ENCODE measurements at places on chromosomes 11 and 22. TPM values are rescaled to one million over a fixed set of nuclear protein-coding genes. Genes with fewer than 3 reads are reported as not detected.

- no peak overlapping the region for H3K4me3 ChIP-seq
- H3K27me3 ChIP-seq = no peaks in the 10 kb centered on the region
- H3K36me3 ChIP-seq = no peaks in the 10 kb centered on the region
- H3K27ac ChIP-seq = no peak overlapping the region
- no peaks in the 10 kb centered on the region for H3K4me1 ChIP-seq
- DNase-seq = peak; percentile 26
Observed at GRCh38 chr22:44403166-44403565, 90.4 kb upstream of the SHISAL1 start.

DNA sequence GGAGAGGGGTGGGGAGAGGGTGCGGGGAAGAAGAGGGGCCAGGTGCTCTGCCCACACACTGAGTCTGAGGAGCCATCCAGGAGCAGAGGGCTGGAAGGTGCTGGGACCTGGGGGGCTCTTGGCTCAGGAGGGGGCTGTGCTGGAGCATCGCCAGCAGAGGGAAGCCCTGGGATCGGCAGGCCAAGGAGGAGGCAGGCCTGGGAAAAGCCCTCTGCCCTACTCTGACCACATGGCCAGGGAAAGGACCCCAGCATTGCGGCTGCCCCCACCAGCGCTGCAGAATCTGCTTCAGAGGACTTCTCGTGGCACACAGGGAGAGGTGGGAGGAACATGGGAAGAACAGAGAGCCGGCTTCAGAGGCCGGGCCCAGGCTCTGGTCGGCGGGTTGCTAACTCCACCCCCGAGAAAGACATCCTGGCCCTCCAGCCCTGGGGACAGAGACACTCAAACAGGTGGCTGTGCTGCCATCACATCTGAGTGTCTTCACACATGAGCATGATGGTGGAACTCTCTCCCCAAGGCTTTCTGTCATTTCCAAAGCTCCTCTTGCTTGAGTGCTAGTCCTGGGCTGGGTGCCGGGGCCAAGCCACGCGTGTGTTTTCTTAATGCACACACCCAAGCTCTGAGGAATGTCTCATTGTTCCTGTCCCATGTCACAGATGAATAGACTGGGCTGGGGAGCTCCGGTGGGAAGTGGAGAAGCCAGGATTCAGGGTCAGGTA, 1378.0 kb downstream of the BRD1 start:
- no peaks in the 10 kb centered on the region for H3K4me1 ChIP-seq
- H3K27ac ChIP-seq = no peak overlapping the region
- H3K27me3 ChIP-seq = peaks cover 9% of the 10 kb centered on the region
- DNase-seq = no peak
- H3K4me3 ChIP-seq = no peak overlapping the region

Gene HBG1
- total RNA-seq = not detected

GRCh38 chr11:134582770-134583095, 170.7 kb upstream of the B3GAT1 start:
- DNase-seq = no peak
- H3K4me1 ChIP-seq = no peaks in the 10 kb centered on the region
- no peak overlapping the region for H3K4me3 ChIP-seq

- H3K36me3 ChIP-seq = no peaks in the 10 kb centered on the region
- no peak overlapping the region for H3K27ac ChIP-seq
- H3K4me3 ChIP-seq = no peak overlapping the region
- H3K27me3 ChIP-seq = no peaks in the 10 kb centered on the region
- H3K4me1 ChIP-seq = no peaks in the 10 kb centered on the region
Observed at GRCh38 chr11:86388198-86388597, 13.5 kb downstream of the CCDC81 start.

GRCh38 chr11:123203934-123204333, 8.9 kb upstream of the CLMP start:
- no peak overlapping the region for H3K4me3 ChIP-seq
- no peaks in the 10 kb centered on the region for H3K27me3 ChIP-seq
- H3K36me3 ChIP-seq = no peaks in the 10 kb centered on the region
- H3K27ac ChIP-seq = peak overlapping the region; percentile 61
- no peak for DNase-seq

Gene PACSIN2
- total RNA-seq = 51.7 TPM

- DNase-seq = no peak
- H3K27me3 ChIP-seq = no peaks in the 10 kb centered on the region
- H3K4me1 ChIP-seq = peaks cover 16% of the 10 kb centered on the region
- H3K4me3 ChIP-seq = peak overlapping the region; percentile 65
- peak overlapping the region; percentile 82 for H3K27ac ChIP-seq
- no peaks in the 10 kb centered on the region for H3K36me3 ChIP-seq
Observed at GRCh38 chr11:104967534-104968354, 630 bp downstream of the CASP4 start.

DNA sequence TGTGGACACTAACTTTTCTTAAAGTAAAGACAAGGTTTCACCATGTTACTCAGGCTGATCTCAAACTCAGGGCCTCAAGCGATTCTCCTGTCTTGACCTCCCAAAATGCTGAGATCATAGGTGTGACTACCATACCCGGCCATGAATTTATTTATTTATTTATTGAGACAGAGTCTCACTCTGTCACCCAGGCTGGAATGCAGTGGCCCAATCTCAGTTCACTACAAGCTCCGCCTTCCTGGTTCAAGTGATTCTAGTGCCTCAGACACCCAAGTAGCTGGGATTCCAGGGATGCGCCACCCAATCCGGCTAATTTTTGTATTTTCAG, 29.7 kb upstream of the PCF11 start:
- H3K27me3 ChIP-seq = no peaks in the 10 kb centered on the region
- DNase-seq = no peak
- H3K27ac ChIP-seq = no peak overlapping the region
- H3K36me3 ChIP-seq = no peaks in the 10 kb centered on the region
- H3K4me3 ChIP-seq = no peak overlapping the region

Measured in heart left ventricle (tissue), 16 donors.